Fibroblast of lung (primary cell): ENCODE measurements at places on chromosomes 5 and 9. TPM values are rescaled to one million over a fixed set of nuclear protein-coding genes. Genes with fewer than 3 reads are reported as not detected.

- DNase-seq, result peak; percentile 70
Observed at GRCh38 chr5:74575741-74576538, 64.6 kb downstream of the ENC1 start.

DNA sequence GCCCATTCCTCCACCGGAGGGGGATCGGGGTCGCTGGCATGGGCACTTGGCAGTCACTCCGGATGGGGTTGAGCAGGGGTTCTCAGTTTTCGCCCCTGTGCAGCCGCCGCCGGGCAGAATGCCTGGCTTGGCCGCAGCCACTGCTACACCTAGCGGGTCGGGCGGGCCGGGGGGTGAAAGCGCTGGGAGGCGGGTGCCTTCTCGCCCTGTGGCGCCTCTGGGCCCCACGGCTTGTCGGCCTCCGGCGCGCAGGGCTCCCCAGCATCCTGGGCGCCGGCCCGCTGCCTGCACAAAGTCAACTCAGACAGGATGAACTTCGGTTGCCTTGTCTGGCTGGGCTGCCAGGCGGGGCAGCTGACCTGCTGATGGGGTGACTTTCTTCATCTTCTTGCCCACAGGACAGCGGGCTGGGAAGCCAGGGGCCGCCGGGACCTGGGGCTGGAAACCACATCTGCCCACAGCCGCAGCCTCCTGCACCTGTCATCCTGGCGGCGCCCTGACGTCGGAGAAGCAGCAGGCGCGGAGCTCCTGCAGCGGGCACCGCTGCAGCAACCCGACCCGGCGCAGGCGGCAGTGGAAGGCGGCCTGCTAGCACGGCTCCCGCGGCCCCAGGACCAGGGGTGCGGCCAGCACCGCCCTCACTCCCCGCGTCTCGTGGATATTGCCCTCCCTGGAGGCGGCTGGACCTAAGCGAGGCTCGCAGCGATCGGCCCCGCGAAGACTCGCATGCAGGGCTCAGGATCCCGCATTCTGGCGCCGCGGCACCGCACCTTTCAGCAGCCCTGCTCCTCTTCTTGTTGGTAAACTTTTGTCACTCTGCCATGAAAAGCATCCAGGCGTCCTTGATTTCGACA, 1.3 kb upstream of the ANKRD18A start:
- DNase-seq, result peak; percentile 14

DNA sequence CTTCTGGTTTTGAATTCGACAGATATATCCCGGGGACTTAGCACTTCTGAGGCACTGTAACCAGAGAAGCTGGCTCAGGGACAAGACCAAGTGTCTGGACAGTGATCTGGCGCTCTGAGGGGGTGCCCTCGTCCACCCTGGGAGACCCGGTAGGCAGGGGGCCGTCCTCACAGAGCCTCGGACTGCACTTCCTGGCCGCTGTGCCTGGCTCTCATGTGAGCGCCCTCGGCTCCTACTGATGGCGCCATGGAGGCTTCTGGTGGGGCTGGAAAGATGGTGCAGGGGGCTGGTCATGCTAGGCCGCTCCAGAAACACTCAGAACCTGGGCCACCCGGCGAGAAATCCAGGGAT, 18.8 kb upstream of the SLC6A3 start:
- DNase-seq, result no peak

DNA sequence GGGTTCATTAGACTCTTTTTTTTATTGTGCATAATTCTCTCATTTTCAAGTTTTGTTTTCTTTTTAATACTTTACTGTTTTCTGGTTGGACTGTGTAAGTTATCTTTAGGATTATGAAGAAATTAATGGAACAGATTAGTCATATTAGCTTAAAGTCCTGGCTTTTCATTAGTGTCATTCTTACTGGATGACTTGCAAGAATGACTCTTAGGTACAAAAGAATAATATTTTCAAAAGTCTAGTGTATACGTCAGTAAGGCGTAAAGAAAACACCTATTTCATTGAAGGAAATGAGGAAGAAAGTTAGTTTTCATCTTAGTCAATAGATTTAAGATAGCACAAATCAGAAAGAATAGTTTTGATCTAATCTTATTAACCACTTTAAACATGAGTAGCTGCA, 20.4 kb downstream of the UHRF2 start:
- peak; percentile 28 for DNase-seq

- DNase-seq, result no peak
Observed at GRCh38 chr9:4035777-4036176, 264.1 kb downstream of the GLIS3 start.

GRCh38 chr5:132787076-132787475, 10.0 kb upstream of the SEPTIN8 start:
- DNase-seq, result peak; percentile 75

- DNase-seq, result no peak
Observed at GRCh38 chr9:131728961-131729360, 10.9 kb downstream of the RAPGEF1 start.

GRCh38 chr9:136703276-136703860, 9.0 kb upstream of the DIPK1B start:
- DNase-seq, result no peak

DNA sequence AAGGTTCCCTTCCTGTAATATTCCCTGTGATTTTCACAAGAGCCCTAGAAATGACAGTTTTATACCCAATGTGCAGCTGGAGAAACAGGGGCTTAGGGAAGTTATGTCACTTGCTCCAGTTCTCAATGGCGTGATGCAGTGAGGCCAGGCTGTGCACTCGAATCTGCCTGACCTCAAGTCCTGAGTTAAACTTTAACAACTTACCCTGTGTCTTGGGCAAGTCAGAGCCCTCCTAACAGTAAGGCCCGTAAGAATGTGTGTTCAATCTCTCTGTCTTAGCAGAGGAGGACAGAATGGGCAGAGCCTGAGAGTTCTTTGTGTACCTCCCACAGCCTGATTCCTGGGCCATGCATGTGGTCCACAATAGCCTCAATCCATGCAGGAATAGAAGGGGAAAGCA, 181.1 kb downstream of the TRIM32 start:
- no peak for DNase-seq

DNA sequence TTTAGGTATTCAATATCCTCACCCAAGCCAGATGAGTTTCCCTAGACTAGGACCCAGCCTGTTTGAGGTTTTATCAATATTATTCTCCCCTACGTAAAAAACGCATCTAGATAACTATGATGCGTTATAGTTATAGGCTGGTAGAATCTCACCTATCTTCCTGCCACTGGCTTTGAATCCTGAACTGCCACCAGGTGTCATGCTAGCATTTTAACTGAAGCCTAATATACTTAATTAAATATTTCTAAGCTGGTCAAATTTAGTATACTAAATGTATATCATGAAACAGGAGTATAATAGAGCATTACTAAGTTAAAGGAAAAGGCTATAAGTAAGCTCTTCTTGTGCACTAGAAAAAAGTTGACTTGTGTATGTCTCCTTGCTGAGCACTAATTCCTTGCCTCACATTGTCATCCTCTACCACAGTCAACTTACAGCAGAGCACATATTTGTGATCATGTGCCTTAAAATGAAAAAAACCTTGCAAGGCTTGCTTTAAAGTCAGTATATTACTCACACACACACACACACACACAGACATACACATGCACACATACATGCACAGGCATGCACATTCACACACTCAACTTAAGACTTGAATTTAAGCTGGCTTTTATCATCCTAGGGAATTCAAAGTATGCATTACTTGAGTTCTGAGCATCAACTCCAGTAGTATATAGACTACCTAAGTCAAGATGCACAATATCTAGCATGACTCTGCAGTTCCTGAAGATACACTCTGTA, 303.4 kb downstream of the ADGRV1 start:
- DNase-seq, result no peak

The TAF11L8 gene
- total RNA-seq, result not detected in 2 replicates

The PDE6A gene
- total RNA-seq, result under 0.01 TPM in 2 replicates

The TRAF1 gene
- 2.6 and 3.8 TPM in 2 replicates for total RNA-seq
